ENCODE measurements at places on chromosomes 3 and 15. TPM values are rescaled to one million over a fixed set of nuclear protein-coding genes. Genes with fewer than 3 reads are reported as not detected.

Gene SERPINI2
- not detected for total RNA-seq

Gene WDR53
- 9.0 TPM for total RNA-seq

Gene ADGRG7
- total RNA-seq = 51.3 TPM

Gene SLC2A2
- 0.03 TPM for total RNA-seq

Gene UBA7
- total RNA-seq = 5.8 TPM

Gene KLHL24
- 13.4 TPM for total RNA-seq

Gene ZNF80
- total RNA-seq = not detected

All from MG63 (cell line).